ENCODE measurements at places on chromosomes 16 and 17. TPM values are rescaled to one million over a fixed set of nuclear protein-coding genes. Genes with fewer than 3 reads are reported as not detected.

RABEP1 gene
- 44.8 TPM for total RNA-seq

NOXO1 gene
- 0.28 TPM for total RNA-seq

CCL7 gene
- total RNA-seq = not detected

PLK1 gene
- total RNA-seq = 1.00 TPM

RTN4RL1 gene
- total RNA-seq = 0.34 TPM

ODF4 gene
- not detected for total RNA-seq

KCNH4 gene
- not detected for total RNA-seq

WFDC1 gene
- not detected for total RNA-seq

DLG4 gene
- 9.3 TPM for total RNA-seq

GGA2 gene
- total RNA-seq = 14.0 TPM

GLYR1 gene
- 40.7 TPM for total RNA-seq

FA2H gene
- 2.4 TPM for total RNA-seq

ZPBP2 gene
- total RNA-seq = not detected
